ENCODE measurements at places on chromosomes 3 and 15. TPM values are rescaled to one million over a fixed set of nuclear protein-coding genes. Genes with fewer than 3 reads are reported as not detected.

- DNase-seq, result no peak
Measured at GRCh38 chr15:39404767-39405181, 176.1 kb upstream of the THBS1 start.

CHDH gene
- 9.3 TPM for polyA plus RNA-seq

DNA sequence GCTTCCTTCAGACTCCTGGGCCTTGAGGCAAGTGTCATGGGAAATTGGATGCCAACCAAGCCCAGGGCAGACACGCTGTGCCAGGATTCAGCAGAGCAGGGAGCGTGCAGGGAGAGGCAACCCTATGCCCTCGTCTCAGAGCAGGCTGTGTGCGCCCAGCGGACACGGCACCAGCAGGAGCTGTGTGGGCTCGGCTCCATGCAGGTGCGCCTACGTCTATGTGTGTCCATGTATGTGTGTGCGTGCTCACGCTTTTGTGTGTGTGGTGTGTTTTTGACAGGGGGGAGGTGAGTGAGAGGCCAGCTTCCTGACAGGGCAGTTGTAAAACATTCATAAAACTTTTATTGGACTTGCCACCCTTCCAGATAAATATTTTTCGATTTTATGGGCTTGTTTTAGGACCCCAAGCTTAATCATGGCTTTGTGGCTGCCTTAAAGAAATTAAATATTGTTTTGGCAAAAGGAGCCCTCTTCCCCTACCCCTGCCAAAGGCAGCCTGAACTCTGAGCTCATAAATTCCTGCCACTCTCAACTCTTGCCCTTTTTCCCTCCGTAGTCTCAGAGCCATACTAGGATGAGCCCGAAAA, 84.4 kb downstream of the DNAJB8 start:
- peak; percentile 79 for DNase-seq

DNA sequence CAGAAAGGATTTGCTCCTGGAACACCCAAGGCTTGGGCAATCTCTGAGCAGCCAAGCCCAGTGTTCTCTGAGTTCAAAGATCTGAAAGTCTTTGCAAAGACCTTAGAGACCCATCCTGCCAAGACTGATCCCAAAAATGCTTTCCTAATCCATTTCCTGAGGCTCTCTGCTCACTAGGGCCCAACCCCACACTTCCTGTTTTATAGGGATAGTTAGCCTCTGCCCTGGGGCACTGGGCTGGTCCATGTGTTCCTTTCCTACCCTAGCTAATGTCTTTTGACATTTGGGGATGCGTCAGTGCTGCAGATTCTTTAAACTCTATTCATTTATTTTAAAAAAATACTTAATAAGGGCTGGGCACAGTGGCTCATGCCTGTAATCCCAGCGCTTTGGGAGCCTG, 372.7 kb downstream of the ROBO2 start:
- DNase-seq, result no peak

- no peak for DNase-seq
Measured at GRCh38 chr3:106862067-106862466, 515.2 kb upstream of the CCDC54 start.

GRCh38 chr15:42348083-42348482, 11.2 kb upstream of the CAPN3 start:
- DNase-seq, result no peak

NUSAP1 gene
- polyA plus RNA-seq, result 2.1 TPM

DNA sequence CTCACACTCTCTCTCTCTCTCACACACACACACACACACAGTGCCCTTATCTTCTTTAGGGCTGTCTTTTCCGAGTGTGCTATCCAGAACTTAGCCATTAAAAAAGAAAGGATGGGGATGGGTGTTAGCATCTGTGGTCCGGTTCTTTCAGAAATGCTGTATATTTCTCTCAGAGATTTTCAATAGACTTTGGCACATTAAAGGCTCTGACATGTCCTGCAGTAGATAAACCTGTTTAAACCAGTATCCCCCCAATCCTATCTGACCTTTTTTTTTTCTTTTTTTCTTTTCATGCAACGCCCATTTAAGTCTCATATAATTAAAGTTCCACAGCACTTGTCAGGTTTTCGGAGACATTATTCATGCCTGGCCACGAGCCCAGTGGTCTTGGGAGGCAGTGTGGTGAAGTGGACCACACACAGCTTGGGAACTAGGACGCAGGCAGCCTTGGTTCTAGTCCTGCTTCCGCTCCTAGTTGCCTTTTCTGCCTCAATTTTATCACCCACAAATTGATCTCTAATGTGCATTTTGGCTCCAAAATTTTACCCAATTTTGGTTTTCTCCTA, 13.3 kb downstream of the CAV3 start:
- no peak for DNase-seq

- no peak for DNase-seq
Measured at GRCh38 chr3:114649331-114649730, 355.5 kb downstream of the TIGIT start.

CEP152 gene
- 1.3 TPM for polyA plus RNA-seq

GRCh38 chr3:76370749-76371520, 585.6 kb upstream of the ZNF717 start:
- no peak for DNase-seq

CA12 gene
- 7.5 TPM for polyA plus RNA-seq

NTRK3 gene
- polyA plus RNA-seq, result 1.1 TPM

SAMMSON gene
- polyA plus RNA-seq, result not detected

PLSCR5 gene
- not detected for polyA plus RNA-seq

- no peak for DNase-seq
Measured at GRCh38 chr3:45092132-45093031, 53.8 kb downstream of the CDCP1 start.

GRCh38 chr15:23645371-23646164, 2.1 kb downstream of the MAGEL2 start:
- DNase-seq, result no peak

DNA sequence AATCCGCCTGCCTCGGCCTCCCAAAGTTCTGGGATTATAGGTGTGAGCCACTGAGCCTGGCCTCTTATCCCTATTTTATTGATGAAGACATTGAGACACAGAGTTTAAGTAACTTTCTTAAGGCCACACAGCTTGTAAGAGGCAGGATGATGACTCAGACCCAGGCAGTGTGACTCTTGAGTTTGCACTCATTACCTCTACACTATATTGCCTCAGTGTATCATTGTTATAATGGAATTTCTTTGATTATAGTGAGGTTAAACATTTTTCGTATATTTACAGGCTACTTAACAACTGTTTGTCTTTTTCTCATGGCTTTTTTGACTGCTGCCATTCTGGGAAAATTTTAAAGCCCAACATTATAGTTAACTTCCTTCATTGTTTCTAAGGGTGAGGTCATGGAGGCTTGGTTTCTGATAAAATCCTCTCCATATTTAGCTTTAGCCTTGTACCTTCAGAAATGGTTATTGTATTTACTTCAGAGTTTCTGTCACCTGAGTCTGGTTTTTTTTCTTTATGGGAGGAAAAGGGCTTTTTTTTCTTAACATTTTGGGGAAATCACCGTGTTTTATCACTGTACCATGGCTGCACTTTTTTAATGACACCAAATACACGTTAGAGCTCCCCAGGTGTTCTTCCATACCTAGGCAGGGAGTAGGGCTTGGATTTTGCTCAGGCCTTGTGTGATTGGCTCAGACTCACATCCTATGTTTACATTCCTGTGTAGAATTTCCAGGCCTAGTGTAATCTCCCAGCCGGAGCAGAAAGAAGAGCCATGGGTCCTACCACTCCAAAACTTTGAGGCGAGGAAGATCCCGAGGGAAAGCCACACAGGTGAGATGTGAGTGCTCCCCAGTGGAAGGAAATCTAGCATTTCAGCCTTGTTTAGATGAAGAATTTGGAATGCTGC, 6.3 kb downstream of the ZNF774 start:
- no peak for DNase-seq

GRCh38 chr15:48343865-48344264, 12.6 kb downstream of the DUT start:
- no peak for DNase-seq

DNA sequence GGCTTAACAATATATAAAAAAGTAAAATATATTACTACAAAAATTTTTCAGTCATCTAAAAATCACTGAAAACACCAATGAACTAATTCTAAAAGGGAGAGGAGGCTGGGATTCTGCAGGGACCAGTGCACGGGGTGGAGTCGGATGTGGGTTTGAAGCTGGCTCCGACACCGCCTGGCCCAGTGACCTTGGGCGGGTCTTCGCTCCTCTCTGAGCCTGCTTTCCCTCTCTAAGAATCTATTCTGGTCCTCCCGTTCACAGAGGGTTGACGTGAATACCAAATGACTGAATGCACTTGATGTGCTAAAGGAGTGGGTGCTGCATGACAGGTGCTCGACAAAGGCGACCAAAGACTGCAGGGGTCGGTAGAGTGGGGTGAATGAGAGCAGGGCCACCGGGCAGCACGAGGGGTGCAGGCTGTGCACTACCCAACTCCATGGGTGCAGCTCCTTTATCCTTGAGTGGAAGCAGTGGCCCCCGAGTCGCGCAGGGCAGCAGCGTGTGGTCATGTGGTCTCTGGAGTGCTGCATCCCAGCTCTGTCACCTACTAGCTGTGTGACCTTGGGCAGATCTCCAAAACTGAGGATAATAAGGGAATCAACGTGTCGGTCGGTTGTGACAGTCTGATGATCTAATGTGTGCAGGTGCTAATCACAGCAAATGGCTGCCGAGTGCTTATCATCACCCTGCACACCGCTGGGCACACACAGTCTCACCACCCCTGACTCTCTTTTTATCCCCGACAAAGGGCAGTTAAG, 8.6 kb upstream of the IQSEC1 start:
- DNase-seq, result no peak

UCN2 gene
- not detected for polyA plus RNA-seq

GRCh38 chr3:36697229-36698001, 66.9 kb downstream of the DCLK3 start:
- no peak for DNase-seq

GRCh38 chr3:109382588-109382987, 45.2 kb upstream of the DPPA4 start:
- no peak for DNase-seq

SNTN gene
- polyA plus RNA-seq, result not detected

DNA sequence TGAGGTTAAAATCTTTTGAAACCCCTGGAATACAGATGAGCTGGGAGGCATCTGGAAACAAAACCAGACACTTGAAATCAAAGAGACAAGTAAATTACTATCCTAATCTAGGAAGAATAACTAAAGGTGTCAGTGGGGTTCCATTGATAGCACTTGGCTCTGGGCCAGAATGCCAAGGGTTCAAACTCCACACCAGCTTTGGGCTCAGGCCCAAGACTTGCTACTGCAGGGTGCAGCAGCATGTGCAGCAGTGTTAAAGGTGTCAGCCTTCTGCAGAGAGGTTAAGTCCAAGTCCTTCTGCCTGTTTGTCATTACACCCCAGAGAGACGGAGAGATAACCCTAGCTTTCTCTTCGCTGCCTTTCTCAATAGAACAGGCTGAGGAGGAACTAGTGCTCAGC, 273.9 kb downstream of the TIGIT start:
- DNase-seq, result no peak

- DNase-seq, result no peak
Measured at GRCh38 chr3:139185527-139185926, 140.8 kb upstream of the PRR23C start.

SPINK8 gene
- polyA plus RNA-seq, result not detected

LRRC31 gene
- polyA plus RNA-seq, result not detected

- DNase-seq, result no peak
Measured at GRCh38 chr3:34258271-34258998, 460.0 kb downstream of the PDCD6IP start.

ADCY5 gene
- 9.1 TPM for polyA plus RNA-seq

DNA sequence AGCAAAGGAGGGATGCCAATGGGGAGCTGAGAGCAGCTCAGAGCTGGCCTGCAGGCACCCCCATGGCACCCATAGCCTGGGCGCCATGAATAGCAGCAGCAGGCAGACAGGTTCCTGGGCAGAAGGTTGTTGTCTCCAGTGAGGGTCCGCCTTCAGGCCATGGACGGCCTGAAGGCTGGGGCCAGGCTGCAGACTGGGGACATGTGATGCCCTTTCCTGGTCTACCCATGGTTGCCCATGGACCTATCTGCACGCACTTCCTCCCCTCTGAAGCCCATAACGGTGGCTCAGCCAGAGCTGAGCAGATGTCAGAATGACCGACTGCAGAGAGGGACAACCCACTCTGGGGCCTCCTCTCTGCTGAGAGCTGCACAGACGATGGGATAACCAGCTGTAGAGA, 256.8 kb downstream of the PLOD2 start:
- DNase-seq, result no peak

DNA sequence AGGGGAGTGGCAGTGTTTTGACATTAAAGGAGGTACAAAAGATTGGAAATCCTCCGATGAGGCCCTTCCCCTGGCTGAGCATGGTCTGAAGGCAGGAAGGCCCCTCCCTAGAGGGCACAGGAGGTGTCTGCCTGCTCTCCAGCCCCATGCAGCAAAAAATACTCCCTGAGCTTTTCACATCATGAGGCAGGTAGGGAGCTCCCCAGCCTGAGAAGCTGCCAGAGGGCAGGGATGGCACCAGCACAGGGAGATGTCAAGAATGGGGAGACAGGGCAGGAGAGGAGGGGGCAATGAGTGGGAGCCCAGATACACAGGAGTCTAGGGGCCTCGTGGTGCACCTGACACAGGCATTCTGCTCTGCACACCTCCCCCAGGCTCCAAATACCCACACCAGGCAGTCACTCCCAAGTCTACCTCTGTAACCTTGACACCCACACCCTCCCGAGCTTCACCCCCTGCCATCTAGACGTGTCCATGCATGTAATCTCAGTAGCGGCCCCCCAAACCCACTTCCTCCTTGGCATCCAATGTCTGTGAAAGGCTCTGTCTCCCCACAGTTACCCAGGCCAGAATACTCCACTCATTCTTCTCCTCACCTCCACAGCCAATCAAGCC, 22.9 kb downstream of the GRAMD2A start:
- DNase-seq, result no peak

SEMA7A gene
- polyA plus RNA-seq, result 1.1 TPM

- no peak for DNase-seq
Measured at GRCh38 chr15:40287505-40287904, 4.6 kb upstream of the ANKRD63 start.

DNA sequence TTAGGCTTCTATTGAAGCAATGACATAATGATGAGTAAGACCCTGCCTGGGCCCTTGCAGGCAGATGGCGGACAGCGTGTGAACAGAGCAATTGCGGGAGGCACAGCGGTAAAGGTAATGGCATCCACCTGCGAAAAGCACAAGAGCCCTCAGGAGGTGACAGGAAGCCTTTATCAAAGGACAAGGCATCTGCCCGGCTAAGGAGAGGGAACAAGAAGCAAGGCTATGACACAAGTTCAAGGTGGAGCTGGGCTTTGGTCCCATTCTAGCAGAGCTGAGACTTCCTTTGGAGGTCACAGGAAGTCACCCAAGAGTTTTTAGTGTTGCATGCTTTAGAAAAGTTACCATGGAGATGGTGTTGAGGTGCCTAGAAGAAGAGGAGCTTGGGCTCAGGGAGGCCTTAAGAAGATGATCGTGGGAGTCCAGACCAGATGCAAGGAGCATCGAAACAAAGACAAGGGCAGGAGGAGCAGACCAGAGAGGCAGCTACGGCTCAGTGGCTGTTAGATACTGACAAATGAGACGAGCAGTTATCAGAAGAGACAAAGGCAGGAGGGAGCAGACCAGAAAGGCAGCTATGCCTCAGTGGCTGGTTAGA, 34.5 kb downstream of the OSBPL10 start:
- no peak for DNase-seq

PLA1A gene
- 1.2 TPM for polyA plus RNA-seq

ZKSCAN7 gene
- polyA plus RNA-seq, result 2.4 TPM

Measured in pancreas (tissue), 10 donors.